ENCODE measurements at places on chromosomes 7 and 10.

GRCh38 chr10:124708246-124708779 is 35.9 kb downstream of the FAM53B start:
- no peak for DNase-seq

DNA sequence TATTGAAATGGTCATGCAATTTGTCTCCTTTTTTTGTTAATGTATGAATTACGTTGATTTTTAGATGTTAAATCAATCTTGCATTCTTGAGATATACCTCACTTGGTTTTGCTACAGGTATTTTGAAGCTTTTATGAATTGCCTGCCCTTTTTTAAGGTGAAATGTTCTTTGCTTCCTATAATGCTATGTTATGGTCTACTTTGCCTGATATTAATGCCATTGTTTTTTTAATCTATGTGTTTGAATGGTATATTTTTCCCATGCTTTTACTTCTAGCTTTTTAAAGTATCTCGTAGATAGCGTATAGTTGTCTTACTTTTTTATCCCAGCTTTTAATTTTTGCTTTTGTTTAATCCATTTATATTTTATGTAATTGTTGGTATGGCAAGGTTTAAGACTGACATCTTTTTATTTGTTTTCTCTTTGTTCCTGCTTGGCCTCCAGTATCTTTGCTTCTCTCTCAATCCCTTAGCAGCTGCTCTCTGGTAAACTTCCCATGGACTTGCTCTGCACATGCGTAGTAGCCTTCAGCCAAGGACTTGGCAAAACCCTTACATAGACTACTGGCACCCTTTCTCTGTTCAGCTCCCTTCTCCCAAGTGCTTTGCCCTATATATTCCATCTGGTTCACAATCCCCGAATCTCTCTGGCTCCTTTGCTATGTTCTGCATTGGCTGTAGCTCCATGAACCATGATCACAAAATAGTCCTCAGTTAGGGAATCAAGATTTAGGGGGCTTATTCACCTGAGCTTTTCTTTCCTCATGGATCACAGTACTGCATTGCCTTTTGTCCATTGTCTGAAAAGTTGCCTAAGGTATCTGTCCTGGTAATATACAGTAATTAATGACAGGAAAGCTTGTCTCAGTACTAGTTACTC is 8.4 kb downstream of the TRIM24 start:
- DNase-seq, result no peak

DNA sequence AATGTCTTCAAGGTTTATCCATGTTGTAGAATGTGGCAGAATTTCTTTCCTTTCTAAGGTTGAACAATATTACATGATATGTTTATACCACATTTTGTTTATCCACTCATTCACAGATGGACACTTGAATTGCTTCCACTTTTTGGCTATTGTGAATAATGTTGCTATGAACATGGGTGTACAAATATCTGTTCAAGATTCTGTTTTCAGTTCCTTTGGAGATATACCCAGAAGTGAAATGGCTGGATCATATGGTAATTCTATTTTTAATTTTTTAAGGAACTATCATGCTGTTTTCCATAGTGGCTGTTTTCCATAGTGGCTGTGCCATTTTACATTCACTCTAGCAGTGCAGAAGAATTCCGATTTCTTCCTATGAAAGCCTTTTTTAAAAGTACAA is 194.7 kb upstream of the GRB10 start:
- DNase-seq, result no peak

DNA sequence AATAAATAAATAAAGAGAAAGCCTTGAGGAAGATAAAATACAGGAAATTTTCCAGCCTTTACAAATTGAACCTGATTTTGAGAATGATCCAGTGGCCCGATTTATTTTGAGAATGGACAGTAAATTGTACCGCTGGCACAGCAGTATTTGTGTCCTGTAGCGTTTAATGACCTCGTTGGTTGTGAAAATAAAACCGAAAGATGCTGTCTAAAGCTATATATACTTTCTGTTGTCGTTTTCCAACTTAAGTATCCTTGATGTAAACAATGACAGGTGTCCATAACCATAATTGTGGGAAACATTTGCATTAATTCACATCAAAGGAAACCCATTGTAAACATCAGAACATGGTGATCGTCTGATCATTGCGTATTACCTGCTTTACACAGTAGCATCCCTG is 38.8 kb downstream of the TBXAS1 start:
- DNase-seq, result no peak

DNA sequence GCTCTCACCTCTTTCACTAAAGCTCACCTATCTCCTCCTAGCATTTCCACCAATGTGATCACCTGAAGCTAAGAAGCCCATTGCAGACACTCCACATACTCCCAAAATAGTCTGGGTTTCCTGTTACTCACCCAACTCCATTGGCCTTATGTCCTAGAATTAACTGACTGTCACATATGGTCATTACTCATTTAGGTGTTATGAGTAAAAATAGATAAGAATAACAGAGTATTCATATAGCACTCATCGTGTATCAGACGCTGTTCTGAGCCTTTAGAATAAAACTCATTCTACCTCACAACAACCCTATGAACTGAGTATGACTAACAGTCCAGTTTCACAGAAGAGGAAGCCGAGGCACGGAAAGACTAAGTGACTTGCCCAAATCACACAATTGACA is 174.2 kb upstream of the NPVF start:
- DNase-seq, result no peak

Data from sigmoid colon (tissue), 7 donors.